Uterine smooth muscle cell (primary cell): ENCODE measurements at places on chromosomes 1 and 21. TPM values are rescaled to one million over a fixed set of nuclear protein-coding genes. Genes with fewer than 3 reads are reported as not detected.

WNT2B gene
- 0.75 and 1.2 TPM in 2 replicates for total RNA-seq

C4BPA gene
- total RNA-seq: not detected in 2 replicates

DISC1 gene
- 1.2 and 4.6 TPM in 2 replicates for total RNA-seq

TRIM45 gene
- 5.4 and 6.3 TPM in 2 replicates for total RNA-seq

S100A12 gene
- total RNA-seq: not detected in 2 replicates

GJA8 gene
- not detected in 2 replicates for total RNA-seq

CFAP107 gene
- 0.12 TPM in 1 of 2 replicates, not detected in the other for total RNA-seq

PHF13 gene
- total RNA-seq: 18.6 and 19.9 TPM in 2 replicates

PHC2 gene
- 84.2 and 84.6 TPM in 2 replicates for total RNA-seq

COL9A2 gene
- 0.55 and 1.00 TPM in 2 replicates for total RNA-seq

F13B gene
- total RNA-seq: not detected in 2 replicates

ZNF692 gene
- 24.9 and 35.0 TPM in 2 replicates for total RNA-seq

RAVER2 gene
- 4.6 and 5.7 TPM in 2 replicates for total RNA-seq

COL6A1 gene
- total RNA-seq: 489 and 822 TPM in 2 replicates

MAP7D1 gene
- 93.0 and 97.9 TPM in 2 replicates for total RNA-seq

ZBTB18 gene
- 14.4 and 14.5 TPM in 2 replicates for total RNA-seq

DNAI4 gene
- 3.3 and 7.2 TPM in 2 replicates for total RNA-seq

CFH gene
- total RNA-seq: 51.7 and 62.7 TPM in 2 replicates

SV2A gene
- 23.2 and 39.7 TPM in 2 replicates for total RNA-seq

CFAP126 gene
- total RNA-seq: not detected in 2 replicates

TMEM61 gene
- not detected in 2 replicates for total RNA-seq

EFNA3 gene
- total RNA-seq: 0.22 and 0.50 TPM in 2 replicates

UAP1 gene
- 181 and 262 TPM in 2 replicates for total RNA-seq

PDZK1IP1 gene
- not detected in 2 replicates for total RNA-seq

CR1L gene
- total RNA-seq: not detected in 2 replicates

TAF13 gene
- total RNA-seq: 118 and 137 TPM in 2 replicates

RHEX gene
- not detected in 2 replicates for total RNA-seq

RNF187 gene
- total RNA-seq: 75.5 and 148 TPM in 2 replicates

NBPF19 gene
- 23.9 and 29.5 TPM in 2 replicates for total RNA-seq

CYP2J2 gene
- 0.12 and 0.33 TPM in 2 replicates for total RNA-seq

TSTD1 gene
- total RNA-seq: 3.4 and 9.1 TPM in 2 replicates

PLA2G2F gene
- total RNA-seq: not detected in 2 replicates

EEIG2 gene
- 20.0 and 27.8 TPM in 2 replicates for total RNA-seq

LCE1D gene
- not detected in 2 replicates for total RNA-seq

BARHL2 gene
- total RNA-seq: not detected in 2 replicates

CFAP74 gene
- total RNA-seq: not detected in 2 replicates

CLDN14 gene
- total RNA-seq: 0.11 and 0.37 TPM in 2 replicates

KLHDC8A gene
- not detected in 2 replicates for total RNA-seq

AGT gene
- total RNA-seq: 0.22 and 0.50 TPM in 2 replicates

PGLYRP3 gene
- not detected in 2 replicates for total RNA-seq

AK4 gene
- total RNA-seq: 24.2 and 24.6 TPM in 2 replicates

MYCL gene
- 0.22 and 0.37 TPM in 2 replicates for total RNA-seq

C1orf53 gene
- total RNA-seq: 3.8 and 4.6 TPM in 2 replicates

C2CD4D gene
- not detected in 2 replicates for total RNA-seq

FAM151A gene
- not detected in 2 replicates for total RNA-seq

CLCA1 gene
- under 0.01 TPM in 1 of 2 replicates, not detected in the other for total RNA-seq

SOX13 gene
- total RNA-seq: 3.0 and 4.5 TPM in 2 replicates

WDR64 gene
- not detected in 2 replicates for total RNA-seq
